ENCODE measurements at places on chromosomes 2 and 18.

- no peak for DNase-seq
Measured at GRCh38 chr2:85455552-85456090, 37.1 kb downstream of the SH2D6 start.

GRCh38 chr18:23032030-23032582, 99.0 kb downstream of the RBBP8 start:
- DNase-seq = no peak

- DNase-seq = no peak
Measured at GRCh38 chr18:40365526-40365925, 1589.5 kb upstream of the PIK3C3 start.

GRCh38 chr2:191173206-191173605, 22.4 kb upstream of the STAT4 start:
- DNase-seq = no peak

- peak; percentile 68 for DNase-seq
Measured at GRCh38 chr2:140863713-140864112, 1267.1 kb downstream of the LRP1B start.

DNA sequence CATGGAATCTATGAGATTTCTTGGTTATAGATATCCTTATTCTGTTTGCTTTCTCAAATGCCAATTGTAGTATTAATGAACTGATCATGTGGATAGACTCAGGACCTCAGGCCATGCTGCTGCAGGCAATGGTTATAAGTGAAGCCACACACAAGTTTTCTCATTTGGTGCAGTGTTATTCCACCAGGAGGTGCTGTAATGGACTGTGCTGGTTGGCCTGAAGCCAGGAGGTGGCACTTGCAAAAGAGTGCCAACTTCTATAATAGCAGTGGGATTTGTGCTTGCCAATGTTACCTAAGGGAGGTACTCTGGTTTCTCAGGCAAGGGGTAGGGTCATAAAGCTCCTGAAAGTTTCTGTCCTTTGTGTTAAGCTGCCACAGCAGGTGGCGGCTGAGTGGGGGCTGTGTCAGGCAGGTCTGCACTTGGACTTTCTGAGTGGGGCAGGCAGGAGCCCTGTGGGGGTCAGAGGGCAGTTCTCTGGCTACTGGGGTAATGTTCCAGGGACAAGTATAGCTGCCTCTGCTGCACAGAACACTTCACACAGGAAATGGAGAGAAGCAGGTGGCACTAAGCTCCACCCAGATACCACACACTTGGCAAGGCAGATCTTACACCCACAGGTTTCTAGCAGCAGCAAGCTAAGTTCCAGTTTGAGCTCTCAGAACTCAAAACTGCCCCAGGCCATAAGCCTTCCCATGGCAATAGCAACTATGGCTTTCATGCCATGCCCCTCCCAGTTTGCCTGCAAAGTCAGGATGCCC, 352.6 kb upstream of the CWC22 start:
- peak; percentile 19 for DNase-seq

DNA sequence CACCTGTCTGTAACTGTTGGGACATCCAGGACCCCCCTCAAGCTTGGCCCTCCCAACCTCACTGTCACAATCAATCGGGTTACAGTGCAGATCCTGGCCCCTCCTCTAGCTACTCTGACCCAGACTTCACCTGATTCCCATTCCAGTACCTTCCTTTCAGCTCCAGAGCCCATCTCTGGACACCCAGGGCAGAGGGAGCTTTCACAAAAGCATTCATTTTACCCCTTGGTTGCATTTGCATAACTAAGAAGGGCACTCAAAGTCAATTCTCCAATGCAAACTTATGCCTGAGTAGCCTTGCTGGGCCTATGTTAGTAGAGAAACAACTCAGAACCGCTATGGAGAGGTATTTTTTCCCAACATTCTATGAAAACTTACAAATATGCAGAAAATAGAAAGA, 7.4 kb downstream of the ZAP70 start:
- DNase-seq = no peak

GRCh38 chr18:31230495-31230894, 67.8 kb upstream of the DSC1 start:
- peak; percentile 36 for DNase-seq

DNA sequence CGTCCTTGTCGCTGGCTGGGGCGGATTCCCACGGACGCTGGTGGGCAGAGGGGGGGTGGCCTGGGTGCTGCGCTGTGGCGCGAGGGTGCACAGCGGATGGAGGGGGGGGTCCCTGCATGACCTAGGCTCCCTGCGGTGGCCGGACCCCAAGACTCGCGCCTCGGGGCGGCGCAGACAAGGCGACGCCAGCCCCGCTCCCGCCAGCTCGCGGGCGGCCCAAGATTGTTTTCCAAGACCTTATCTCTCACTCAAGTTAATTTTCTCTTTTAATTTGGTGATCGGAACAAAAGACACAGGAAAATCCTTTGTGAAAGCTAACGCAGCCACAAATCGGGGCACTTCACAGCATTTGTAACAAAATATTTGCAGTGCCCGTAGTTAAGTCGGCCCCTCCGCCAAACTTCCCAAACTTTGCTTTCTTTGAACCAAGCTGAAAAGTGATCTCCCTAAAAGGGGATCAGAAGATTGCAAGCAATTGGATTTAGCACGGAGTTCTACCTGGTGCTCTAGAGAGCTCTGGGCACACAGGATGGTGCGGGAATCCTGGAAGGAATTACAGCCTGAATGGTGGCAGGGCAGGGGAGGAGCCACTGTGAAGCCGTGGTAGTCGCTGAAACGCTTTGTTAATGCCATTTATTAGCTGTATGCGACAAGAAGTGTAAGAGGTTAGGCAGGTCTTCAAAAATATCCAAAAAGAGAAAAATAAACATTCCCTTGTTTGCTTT, 4.8 kb upstream of the ID2 start:
- no peak for DNase-seq

GRCh38 chr2:1649103-1650084, 94.9 kb downstream of the PXDN start:
- no peak for DNase-seq

DNA sequence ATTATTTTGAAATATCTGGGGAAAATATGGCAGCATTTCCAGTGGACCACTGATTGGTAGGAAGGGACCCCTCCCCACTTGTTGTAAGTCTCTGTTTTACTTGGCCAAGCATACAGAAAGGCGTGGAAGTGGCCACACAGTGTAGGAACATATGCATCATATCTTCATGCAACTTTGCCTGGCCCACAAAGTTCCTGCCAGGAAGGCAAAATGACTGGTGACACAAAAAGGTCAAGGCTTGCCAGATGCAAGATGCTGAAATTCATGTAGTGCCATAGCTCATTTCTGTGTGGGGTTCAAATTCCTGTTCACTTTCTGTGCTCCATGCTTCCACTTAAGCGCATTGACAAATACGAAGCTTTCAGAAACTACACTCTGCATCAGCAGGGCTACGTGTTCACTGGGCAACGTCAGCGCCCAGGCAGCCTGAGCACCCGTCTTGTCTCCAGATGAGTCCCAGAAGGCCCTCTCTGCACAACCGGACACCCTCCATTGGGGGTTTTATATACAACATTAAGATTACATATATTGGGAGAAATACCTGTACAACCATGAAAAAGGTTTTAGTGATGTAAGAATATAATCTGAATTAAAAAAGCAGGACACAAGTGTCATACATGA, 3.6 kb downstream of the DYNC2LI1 start:
- DNase-seq = no peak

DNA sequence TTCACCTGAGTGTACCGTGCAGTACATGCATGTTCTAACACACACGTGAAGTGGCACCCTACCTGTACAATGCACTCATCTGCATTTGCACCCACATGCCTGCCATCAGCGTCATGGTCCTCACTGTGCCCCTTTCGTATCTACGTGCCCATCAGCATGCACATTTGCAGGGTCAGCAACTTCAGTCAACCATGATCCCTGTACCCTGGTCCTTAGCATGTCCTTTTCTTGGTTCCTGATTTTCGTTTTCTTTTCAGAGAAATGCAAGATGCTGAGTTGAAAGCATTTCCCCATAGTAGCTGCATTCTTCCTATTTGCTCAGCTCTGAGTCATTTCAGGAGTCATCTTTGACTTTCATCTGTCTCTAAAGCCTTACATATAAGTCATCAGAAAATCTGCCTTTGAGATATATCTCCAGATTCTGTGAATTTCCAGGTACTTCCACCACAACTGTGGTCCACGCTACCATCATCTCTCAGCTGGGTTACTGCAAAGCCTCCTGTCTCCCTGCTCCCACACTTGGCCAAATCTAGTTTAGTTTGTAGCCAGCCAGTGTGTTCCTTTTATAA, 14.7 kb upstream of the PUM2 start:
- DNase-seq = no peak

DNA sequence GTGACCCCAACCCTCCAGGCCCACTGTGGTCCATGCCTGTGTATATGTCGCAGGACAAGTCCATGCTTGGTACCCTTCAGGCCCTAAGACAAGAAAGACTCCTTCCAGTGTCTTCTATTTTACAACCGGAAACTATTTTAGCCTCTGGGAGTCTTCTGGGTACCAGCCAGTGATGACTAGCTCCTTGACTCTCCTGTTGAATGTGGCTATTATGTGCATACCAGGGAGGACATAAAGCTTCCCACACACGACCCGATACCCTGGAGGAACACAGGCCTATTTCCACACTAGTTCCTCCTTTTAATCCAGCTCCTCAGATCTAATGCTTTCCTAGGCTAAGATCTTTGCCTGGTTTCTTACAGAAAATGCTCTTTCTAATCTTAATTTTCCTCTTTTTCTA, 178.1 kb downstream of the NCKAP5 start:
- no peak for DNase-seq

DNA sequence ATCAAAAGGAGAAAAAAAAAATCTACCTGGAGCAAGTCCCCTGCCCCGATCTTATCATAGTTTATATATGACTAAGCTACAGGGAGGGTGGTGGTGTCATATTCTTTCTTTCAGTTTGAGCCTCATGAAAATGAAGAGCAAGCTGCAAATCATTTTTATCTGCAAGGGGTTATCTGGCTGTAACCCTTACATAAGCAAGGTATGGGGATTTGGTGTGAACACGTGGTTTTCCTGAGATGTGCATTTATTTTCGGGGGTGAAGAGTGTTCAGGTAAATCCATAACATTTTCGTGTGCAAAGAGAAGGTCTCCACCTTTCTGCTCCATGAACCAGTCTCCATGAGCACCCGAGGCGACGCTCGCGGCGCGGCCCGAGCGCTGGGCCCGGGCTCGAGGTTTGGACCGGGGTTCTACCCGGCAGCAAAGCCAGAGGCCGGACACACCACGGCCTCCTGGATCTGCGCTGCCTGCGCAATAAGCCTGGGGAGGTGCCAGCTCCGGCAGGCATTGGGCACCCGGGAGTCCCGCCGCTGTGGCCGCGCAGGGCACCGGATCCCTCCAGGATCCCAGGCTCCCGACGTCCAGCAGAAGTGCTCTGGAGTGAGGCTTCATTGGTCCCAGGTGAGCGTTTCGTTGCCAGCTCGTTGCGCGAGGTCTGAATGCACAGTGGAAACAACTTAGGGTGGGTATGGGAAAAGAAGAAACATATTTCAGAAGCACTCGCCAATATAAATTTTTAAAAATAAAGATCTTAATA, 36.1 kb upstream of the GPD2 start:
- DNase-seq = peak; percentile 86
